NCI-H1930 (cell line): ENCODE measurements at places on chromosomes 6 and 20.

GRCh38 chr6:131005439-131006016 is 57.5 kb downstream of the EPB41L2 start:
- DNase-seq: no peak

GRCh38 chr20:62754122-62754990 is 41.9 kb upstream of the MRGBP start:
- no peak for DNase-seq

GRCh38 chr20:38563802-38564431 is 17.1 kb upstream of the ADIG start:
- no peak for DNase-seq

DNA sequence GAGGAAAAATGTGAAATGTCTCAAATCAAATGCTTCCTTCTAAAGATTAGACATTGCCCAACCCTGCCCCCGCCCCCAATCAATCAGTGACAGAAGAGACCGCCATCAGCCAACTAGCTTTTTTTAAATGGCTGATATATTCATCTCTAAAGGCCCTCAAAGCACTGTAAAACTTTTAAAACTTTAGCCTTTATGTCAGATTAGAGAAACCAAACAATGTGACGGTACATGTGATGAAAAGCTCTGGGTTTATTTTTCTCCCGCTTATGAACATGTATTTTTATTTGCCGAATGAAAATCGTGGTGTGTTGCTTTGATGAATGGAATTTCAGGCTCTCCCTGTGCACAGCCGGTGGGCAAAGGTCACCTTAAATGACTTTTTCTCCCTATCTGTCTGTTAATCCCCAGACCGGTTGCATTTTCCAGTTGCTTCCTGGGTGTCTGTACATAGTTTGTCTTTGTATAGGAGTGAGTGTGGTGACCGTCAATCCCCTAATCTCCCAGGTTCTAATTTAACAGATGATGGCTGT is 38.5 kb downstream of the TBC1D7 start:
- no peak for DNase-seq

- no peak for DNase-seq
Observed at GRCh38 chr20:16260911-16261310, 312.3 kb downstream of the KIF16B start.

GRCh38 chr6:11271228-11272020 is 39.0 kb upstream of the NEDD9 start:
- DNase-seq: no peak

GRCh38 chr6:145548933-145549648 is 186.2 kb downstream of the EPM2A start:
- DNase-seq: no peak

- DNase-seq: no peak
Observed at GRCh38 chr6:4351520-4352321, 216.3 kb upstream of the ECI2 start.

- DNase-seq: no peak
Observed at GRCh38 chr20:25549843-25550477, 35.4 kb downstream of the NINL start.

- no peak for DNase-seq
Observed at GRCh38 chr6:135251498-135252441, 70.7 kb downstream of the MYB start.

DNA sequence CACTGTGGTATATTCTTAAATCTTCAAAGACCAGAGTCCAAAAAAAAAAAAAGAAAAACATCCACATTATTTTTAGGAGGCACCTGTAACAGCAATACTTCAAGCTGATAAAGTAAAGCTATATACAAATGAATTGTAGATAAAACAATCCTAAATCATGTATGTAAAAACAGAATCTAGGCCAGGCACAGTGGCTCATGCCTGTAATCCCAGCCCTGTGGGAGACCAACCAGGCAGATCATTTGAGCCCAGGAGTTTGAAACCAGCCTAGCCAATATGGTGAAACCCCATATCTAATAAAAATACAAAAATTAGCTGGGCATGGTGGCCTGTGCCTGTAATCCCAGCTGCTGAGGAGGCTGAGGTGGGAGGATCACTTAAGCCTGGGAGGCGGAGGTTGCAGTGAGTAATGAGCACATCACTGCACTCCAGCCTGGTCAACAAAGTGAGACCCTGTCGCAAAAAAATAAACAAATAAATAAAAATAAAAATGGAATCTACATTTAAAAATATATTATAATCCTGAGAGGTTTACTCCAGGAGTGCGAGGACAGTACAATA is 7.3 kb downstream of the NAPB start:
- DNase-seq: no peak

DNA sequence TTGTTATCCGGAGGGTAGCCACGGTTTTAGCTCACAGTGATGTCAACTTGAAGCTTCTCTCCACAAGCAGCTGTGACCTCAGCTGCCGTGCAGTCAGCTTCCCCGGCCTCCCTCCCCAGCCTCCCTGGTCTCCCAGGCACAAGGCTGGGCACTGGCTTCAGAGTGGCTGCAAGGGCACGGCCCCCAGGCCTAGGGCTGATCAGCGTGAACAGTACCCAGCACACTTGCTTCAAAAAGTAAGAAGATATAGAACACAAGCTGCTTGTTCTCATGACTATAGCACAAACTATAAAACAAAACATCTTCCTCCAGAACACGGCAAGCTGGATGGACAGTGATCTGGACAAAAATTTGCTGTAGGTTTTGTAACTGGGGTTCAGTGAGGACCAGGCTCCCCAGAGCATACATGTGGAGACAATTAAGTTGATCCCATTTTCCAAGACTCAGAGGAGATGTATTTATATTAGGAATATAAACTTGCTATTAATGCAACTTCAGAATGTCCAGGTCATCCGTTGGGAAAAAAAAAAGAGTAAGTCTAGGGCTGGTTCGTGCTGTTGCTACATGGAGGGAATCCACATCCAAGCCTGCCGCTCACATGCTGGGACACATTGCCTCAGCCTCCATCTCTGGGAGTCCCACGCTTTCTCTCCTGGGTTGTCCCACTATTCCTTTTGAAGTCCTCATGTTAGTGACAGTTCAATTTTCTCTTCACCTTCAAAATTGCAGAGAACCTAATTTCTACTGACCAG is 199.4 kb upstream of the THBS2 start:
- DNase-seq: no peak

DNA sequence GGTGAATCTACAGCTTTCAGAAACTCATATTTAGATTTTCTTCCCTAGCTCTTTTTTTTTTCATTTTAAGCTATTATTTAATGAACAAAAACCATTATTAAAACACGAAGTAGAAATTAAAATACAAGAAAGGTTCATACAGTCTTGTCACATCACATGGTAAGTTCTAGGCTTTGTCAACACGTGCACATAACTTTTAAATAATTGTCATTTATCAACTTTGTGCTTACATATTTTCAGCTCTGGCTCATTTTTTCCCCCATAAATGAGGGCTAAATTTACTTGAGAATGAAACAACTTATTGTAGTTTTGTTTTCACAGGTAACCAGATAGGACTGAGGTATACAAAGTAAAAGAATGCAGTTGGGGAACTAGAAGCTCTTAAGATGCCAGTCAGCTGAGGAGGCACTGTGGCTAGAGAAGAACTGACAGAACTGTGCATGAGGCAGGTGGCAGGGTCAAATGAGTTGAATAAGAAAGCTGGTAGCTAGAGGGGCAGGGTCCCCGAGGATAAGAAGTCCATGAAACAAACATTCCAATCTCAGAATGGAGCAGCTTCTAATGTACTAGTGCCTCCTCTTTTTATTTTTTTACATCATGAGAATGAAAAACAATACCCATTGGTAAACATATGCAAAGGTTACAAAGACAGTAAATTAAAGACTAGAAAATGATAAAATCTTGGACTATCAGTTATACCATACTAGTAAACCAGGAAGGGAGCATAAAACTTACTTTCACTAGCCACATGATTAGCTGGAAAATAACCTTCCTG is 141.5 kb downstream of the MYB start:
- no peak for DNase-seq

DNA sequence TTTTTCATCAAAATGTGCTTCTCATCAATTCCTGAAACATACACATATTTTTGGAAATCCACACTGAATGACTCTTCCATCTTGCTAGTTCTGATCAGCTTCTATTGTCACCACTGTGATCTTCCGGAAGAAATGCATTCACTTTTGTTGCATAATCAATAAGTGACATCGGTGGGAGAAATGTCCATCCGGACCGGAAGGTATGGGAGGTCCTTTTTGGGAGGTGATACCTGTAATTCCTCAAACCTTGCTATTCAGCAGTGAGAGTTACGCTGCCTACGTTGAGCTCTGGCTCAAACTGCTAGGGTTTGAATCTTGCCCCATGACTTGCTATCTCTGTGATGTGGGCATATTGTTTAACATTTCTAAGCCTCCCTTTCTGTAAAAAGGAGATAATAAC is 16.6 kb upstream of the TFB1M start:
- DNase-seq: no peak

GRCh38 chr6:56866917-56867522 is 87.9 kb upstream of the BEND6 start:
- no peak for DNase-seq

- DNase-seq: peak; percentile 57
Observed at GRCh38 chr6:42782689-42783176, 881 bp downstream of the BICRAL start.

DNA sequence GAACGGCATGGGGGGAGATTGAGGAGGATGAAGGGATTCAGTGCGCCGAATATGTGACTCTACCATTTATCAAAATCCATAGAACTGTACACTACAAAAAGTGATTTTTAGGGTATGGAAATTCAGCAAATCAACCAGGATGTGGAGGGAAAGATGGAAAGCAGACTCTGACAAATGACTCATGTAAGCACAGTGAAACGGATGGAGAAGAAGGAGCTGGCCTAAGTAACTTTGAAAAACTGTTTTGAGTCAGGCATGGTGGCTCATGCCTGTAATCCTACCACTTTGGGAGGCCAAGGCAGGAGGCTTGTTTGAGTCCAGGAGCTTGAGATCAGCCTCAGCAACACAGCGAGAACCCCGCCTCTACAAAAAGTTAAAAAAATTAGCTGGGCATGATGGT is 39.2 kb downstream of the MUC22 start:
- DNase-seq: no peak

- DNase-seq: no peak
Observed at GRCh38 chr6:53264915-53265607, 83.7 kb downstream of the ELOVL5 start.

DNA sequence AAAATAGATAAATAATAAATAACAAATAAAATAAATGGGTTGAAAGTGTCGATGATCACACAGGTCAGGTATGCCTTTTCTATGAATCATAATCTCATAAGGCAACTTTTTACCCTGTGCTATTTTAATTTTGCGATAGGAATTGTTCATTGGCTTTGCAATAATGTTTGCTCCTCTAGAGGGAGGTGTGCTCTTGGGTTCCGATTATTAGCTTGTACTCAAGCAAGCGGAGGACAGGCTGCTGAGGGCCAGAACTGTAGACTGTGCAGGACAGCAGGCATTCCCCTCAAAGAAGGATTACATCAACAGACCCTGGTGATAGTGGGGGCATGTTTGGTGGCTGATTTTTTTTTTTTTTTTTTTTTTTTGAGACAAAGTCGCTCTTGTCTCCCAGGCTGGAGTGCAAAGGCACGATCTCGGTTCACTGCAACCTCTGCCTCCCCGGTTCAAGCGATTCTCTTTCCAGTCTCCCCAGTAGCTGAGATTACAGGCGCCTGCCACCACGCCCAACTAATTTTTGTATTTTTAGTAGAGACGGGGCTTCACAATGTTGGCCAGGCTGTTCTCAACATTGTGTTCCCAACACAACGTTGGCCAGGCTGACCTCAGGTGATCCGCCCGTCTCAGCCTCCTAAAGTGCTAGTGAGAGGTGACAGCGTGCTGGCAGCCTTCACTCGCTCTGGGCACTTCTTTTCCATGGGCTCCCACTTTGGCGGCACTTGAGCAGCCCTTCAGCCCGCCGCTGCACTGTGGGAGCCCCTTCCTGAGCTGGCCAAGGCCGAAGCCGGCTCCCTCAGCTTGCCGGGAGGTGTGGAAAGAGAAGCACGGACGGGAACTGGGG is 35.6 kb downstream of the RIOK1 start:
- no peak for DNase-seq

GRCh38 chr20:62418709-62419487 is 8.4 kb downstream of the RBBP8NL start:
- no peak for DNase-seq

DNA sequence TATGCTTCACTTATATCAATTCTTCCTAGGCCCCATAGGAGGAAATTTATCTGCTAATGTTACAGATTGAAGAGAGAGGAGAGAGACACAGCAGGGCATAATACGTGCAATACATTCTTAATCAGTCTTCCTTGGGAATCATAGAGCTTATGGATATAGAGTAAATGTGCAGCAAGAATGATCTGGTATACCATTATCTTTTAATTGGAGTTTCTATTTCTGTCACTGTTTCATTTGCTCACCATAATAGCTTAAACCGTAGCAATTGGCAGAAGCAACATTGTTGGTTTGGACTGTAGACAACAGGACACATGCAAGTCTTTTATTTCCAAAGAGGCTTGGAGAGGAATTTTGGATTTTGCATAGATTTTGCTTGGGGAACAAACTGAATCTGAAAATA is 68.1 kb upstream of the PCSK2 start:
- no peak for DNase-seq

- no peak for DNase-seq
Observed at GRCh38 chr6:24387818-24388217, 14.9 kb upstream of the MRS2 start.

DNA sequence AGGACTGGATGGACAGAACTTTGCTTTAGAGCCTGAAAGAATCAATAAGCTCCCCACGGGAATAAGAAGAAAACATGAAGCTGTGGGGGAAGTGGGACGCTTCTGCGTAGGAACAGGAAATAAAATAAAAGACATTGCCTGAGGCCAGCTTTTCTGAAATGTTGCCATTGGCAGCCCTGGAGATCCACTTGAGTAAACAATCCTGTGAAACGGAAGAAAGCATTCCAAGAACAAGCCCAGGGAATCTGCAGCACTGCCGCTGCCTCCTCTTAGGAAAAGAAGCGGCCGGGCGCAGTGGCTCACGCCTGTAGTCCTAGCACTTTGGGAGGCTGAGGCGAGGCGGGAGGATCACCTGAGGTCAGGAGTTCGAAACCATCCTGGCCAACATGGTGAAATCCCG is 182.3 kb upstream of the RALGAPA2 start:
- DNase-seq: no peak

- peak; percentile 37 for DNase-seq
Observed at GRCh38 chr20:20593447-20594170, 118.8 kb downstream of the RALGAPA2 start.

GRCh38 chr6:5672581-5673011 is 334.1 kb downstream of the NRN1 start:
- no peak for DNase-seq
